ENCODE measurements at places on chromosomes 4 and X. TPM values are rescaled to one million over a fixed set of nuclear protein-coding genes. Genes with fewer than 3 reads are reported as not detected.

- DNase-seq, result no peak
Measured at GRCh38 chrX:22314692-22315091, 42.0 kb downstream of the CBLL2 start.

GRCh38 chrX:130109429-130110378 is 593 bp downstream of the ELF4 start:
- DNase-seq, result no peak

Gene UGT2B17
- polyA plus RNA-seq, result 0.75 TPM

Gene FGF13
- polyA plus RNA-seq, result 12.5 TPM

DNA sequence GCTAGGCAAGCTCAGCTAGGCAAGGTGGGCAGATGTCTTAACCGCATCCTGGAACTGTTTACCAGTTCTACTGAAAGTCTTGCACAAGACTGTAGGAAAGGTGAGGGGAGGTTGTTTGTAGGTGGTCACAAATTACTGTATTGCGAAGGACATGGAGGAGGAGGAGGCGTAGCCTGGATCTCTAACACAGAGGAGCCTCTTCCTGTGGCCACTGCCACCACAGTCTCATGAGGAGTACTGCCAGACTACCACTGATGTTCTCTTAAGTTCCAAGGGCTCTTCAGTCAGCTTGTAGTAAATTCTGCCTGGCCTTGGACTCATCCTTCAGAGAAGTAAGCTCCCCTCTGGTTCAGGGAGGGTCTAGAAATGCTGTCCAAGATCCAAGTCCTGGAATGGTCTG is 258.6 kb downstream of the FAT4 start:
- DNase-seq, result no peak

DNA sequence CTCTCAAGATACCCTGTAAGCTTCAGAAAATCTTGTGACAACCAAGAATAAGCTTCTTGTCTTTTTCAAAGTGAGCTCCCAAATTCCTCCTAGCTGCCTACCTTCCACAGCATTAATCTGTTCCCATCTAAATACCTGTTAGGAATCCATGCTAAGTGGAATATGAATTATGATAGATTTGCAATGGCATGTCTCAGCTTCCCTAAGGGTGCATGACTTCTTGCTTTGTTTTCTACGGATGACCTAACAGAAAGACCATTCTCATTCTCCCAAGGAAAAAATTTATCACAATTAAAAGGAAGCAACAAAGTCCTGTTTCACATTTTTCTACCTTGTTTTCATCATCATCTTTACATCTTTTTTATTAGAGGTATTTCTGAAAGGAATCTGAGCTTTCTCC is 532.7 kb downstream of the GRXCR1 start:
- DNase-seq, result no peak

- no peak for DNase-seq
Measured at GRCh38 chr4:158025131-158025530, 147.7 kb downstream of the GASK1B start.

DNA sequence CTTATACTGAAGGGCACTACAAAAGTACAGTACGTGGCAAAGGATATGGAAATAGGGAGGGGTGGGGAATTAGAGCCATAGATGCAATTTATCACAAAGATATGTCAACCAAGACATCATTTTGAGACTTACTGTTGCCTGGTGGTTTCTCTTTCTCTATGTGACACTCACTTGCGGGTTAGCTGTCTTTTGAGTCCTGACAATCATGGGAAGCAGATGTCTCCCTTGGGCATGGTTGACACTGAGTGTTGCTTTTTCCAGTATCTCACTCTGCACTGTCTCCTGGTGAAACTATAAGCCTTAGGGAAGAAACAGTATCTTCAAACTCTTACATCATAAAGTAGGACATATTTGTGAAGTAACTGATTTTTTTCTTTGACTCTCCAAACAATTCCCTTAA is 383.5 kb upstream of the LCORL start:
- no peak for DNase-seq

- no peak for DNase-seq
Measured at GRCh38 chr4:20589436-20589835, 110.8 kb upstream of the PACRGL start.

DNA sequence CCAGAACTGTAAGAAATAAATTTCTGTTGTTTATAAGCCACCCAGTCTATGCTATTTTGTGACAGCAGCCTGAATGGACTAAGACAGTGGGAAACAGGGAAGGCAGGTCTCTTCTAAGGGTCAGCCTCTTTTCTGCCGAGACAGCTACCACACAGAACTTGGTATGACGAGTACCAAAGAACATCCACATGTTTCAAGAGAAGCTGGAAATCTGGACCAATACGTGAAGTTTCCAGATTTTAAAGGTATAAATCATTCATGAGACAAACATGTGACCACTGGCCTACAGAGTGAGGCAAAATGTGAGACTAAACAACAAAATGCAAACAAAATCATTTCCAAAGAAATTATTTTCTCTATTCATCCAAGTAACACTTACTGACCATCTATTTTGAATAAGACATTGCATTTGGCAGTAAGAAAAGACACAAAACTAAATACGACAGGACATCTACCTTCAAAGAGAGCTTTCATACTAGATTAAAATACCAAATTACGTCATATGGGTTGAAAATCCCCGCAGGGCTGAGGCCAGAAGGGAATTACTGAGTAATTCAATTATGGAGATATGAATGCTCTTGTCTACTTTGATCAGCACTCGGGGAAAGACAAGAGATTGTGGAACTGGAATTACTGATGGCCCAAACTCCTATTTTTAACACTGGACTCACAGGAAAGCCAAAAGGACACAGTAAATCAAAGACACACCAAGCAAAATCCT is 7.2 kb downstream of the SCARB2 start:
- DNase-seq, result no peak

Gene PDE6B
- polyA plus RNA-seq, result 15.9 TPM

Gene PACRGL
- polyA plus RNA-seq, result 42.9 TPM

Gene SATL1
- 0.60 TPM for polyA plus RNA-seq

DNA sequence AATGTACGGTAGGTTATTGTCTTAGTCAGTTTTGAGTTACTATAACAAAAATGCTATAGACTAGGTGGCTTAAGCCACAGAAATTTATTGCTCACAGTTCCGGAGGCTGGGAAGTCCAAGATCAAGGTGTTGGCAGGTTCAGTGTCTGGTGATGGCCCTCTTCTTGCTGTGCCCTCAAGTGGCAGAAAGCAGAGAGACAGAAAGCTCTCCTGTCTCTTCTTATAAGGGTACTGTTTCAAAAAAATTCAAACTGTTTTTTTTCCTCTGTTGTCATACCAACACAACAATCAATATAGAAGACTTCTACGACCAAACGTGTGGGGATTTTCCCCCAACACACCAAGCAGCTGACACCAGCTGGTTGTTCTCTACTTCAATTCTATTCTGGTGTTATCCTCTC is 53.4 kb downstream of the ADGRG4 start:
- DNase-seq, result no peak

Gene PABPC1L2A
- polyA plus RNA-seq, result not detected

Measured in right lung (tissue), 10 donors.